ENCODE measurements at places on chromosomes 3 and 15. TPM values are rescaled to one million over a fixed set of nuclear protein-coding genes. Genes with fewer than 3 reads are reported as not detected.

DNA sequence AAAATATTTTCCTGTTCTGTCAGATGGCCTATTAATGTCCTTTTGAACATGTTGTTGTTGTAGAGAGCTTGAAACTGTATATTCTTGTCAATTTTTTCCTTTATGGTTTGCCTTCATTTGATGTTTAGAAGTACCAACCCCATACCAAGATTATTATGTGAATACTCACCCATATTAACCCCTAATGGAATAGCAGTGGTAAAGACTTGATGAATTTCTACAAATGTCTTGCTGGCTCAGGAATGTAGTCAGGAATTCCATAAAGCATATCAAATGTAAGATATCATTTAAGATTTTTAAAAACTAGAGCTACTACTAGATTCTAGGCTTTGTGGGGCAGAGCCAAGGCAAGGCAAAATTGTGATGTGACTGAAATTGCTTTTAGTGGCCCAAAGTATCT is 30.0 kb downstream of the MYO5A start:
- DNase-seq, result no peak
- peak overlapping the region; percentile 1 for H3K27ac ChIP-seq
- H3K4me1 ChIP-seq, result no peaks in the 10 kb centered on the region
- no peaks in the 10 kb centered on the region for H3K27me3 ChIP-seq
- no peak overlapping the region for H3K4me3 ChIP-seq

GRCh38 chr15:32979710-32980109 is 214.8 kb downstream of the FMN1 start:
- peak overlapping the region; percentile 96 for H3K27ac ChIP-seq
- H3K36me3 ChIP-seq, result peaks cover 3% of the 10 kb centered on the region
- no peak overlapping the region for H3K4me3 ChIP-seq
- no peaks in the 10 kb centered on the region for H3K27me3 ChIP-seq
- DNase-seq, result no peak

- no peak overlapping the region for H3K4me3 ChIP-seq
- H3K4me1 ChIP-seq, result no peaks in the 10 kb centered on the region
- no peak overlapping the region for H3K27ac ChIP-seq
- no peaks in the 10 kb centered on the region for H3K36me3 ChIP-seq
- H3K27me3 ChIP-seq, result no peaks in the 10 kb centered on the region
Measured at GRCh38 chr3:58003093-58003492, 5.1 kb upstream of the FLNB start.

Gene TGM4
- polyA plus RNA-seq, result 0.12 TPM
